ENCODE measurements at places on chromosomes 4 and X.

GRCh38 chrX:40727093-40727492 is 8.2 kb downstream of the MED14 start:
- no peak for DNase-seq

- DNase-seq: no peak
Observed at GRCh38 chr4:155761916-155762315, 3.1 kb downstream of the GUCY1B1 start.

- DNase-seq: no peak
Observed at GRCh38 chrX:47828984-47829383, 7.7 kb upstream of the ZNF81 start.

DNA sequence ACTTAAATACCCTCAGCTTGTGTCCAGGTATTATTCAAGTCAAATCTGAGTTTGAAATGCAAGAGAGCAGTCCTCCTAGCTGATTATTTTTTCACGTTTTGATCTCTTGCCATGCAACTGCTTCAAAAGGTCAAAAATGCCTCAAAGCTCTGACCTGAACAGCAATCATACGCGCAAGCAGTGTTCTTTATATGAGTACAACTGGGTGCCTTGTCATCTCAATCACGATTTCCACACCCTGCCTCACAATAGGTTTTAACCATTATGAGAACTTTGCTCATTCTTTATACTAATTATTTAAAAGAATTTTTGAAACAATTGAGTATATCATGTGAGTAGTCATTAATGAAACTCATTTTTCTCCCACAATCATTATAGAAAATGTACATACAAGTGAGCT is 649.1 kb downstream of the DMD start:
- DNase-seq: no peak

DNA sequence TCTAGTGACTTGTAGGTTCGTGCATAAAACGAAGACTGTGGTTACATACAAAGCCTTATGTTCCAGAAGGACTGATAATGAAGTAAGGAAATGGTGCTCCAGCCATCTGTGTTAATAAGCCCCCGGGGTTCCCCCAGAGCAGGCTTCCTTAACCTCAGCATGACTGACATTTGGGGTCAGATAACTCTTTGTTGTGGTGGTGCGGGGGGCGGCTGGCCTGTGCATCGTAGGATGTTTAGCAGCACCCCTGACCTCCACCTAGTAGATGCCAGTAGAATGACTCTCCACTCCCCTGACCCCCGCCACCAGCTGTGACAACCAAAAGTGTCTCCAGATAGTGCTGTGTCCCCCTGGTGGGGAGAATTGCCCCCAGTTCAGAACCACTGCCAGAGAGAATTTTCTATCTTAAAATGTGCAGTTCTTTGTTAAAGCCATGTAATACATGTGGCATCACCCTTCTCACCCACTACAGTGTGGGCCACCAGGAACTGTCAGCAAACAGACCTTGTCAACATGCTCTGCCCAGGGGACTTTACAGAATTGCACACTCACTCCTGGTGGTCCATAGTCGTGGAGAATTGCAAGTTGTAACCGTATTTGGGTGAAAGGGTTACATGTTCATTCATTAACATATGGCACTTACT is 7.5 kb downstream of the SH3KBP1 start:
- DNase-seq: no peak

GRCh38 chrX:142891046-142891445 is 134.7 kb upstream of the SPANXN4 start:
- no peak for DNase-seq

DNA sequence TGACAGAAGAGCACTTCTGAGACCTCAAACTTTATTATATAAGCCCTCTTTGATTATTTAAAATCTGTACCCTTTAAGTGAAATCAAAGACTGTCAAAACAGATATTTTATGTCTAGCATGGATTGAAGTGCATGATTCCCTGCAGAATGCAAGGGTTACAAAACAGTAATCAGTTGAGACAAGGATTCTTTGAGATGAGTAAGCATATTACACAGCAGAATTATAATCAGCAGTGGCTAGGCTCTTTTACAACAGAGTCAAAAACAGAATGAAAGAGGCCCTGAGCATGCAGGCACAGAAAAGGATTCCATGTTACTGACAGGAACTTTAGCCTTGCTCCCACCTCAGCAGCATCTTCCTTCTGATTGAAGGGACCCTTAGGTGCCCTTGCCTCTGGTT is 487.9 kb upstream of the GALNT7 start:
- no peak for DNase-seq
